ENCODE measurements at places on chromosomes 4 and X. TPM values are rescaled to one million over a fixed set of nuclear protein-coding genes. Genes with fewer than 3 reads are reported as not detected.
A peak's percentile ranks its signal among the peaks of the same experiment; 100 is the strongest.

- H3K27me3 ChIP-seq: peaks cover 9% of the 10 kb centered on the region
- H3K36me3 ChIP-seq: no peaks in the 10 kb centered on the region
- DNase-seq: no peak
Measured at GRCh38 chr4:8261851-8262535, 7.6 kb upstream of the HTRA3 start.

GRCh38 chr4:67071641-67072040, 473.7 kb downstream of the CENPC start:
- H3K4me1 ChIP-seq: peaks cover 8% of the 10 kb centered on the region
- no peak for DNase-seq
- H3K27ac ChIP-seq: no peak overlapping the region
- H3K4me3 ChIP-seq: no peak overlapping the region

- no peak for DNase-seq
- no peak overlapping the region for H3K27ac ChIP-seq
- H3K4me3 ChIP-seq: no peak overlapping the region
- no peaks in the 10 kb centered on the region for H3K27me3 ChIP-seq
- H3K36me3 ChIP-seq: no peaks in the 10 kb centered on the region
Measured at GRCh38 chrX:79182616-79183015, 38.1 kb downstream of the GPR174 start.

DNA sequence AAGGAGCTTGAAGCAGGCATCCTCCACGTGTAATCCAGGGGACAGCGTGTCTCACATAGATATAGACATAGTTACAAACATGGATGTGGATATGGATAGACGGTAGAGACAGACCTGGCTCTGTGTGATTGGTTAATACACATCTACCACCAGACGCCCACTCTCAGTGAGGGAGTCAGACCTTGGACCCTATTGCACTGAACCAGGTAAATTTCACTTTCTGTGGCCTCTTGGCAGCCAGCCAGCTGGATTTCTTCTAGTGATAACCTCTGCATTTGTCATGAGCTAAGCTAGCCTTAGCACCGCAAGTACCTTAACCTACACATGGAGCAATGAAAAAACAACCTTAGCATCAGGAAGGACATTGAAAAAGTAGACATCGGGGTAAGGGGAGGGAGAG, 79.2 kb upstream of the ACSL4 start:
- H3K4me1 ChIP-seq: no peaks in the 10 kb centered on the region
- H3K4me3 ChIP-seq: no peak overlapping the region
- DNase-seq: no peak
- H3K27me3 ChIP-seq: no peaks in the 10 kb centered on the region
- no peak overlapping the region for H3K27ac ChIP-seq
- no peaks in the 10 kb centered on the region for H3K36me3 ChIP-seq

- no peaks in the 10 kb centered on the region for H3K36me3 ChIP-seq
- no peak overlapping the region for H3K4me3 ChIP-seq
- H3K4me1 ChIP-seq: no peaks in the 10 kb centered on the region
- H3K27me3 ChIP-seq: no peaks in the 10 kb centered on the region
- no peak for DNase-seq
Measured at GRCh38 chr4:100882661-100883060, 364.8 kb upstream of the EMCN start.

- H3K27ac ChIP-seq: no peak overlapping the region
- DNase-seq: no peak
- H3K4me3 ChIP-seq: no peak overlapping the region
- H3K4me1 ChIP-seq: peaks cover 15% of the 10 kb centered on the region
Measured at GRCh38 chrX:148804579-148805355, 304.4 kb downstream of the AFF2 start.

DNA sequence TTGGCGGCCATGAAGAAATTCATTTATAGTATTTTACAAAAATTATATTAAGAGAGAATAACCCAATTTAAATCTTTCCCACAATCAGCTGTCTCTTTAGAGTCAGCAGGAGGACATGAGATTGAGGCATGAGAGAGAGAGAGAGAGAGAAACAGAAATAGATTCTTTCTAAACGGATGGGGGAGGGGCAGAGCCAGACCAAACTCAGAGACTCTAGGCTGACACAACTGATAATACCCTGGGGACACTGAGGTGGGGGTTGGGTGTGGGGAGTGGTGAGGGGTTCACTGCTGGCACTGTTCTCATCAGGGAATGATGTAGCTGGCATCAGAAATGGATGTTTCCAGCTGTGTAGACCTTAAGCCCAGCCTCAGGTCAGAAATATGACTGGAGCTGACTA, 20.5 kb upstream of the HOPX start:
- peaks cover 4% of the 10 kb centered on the region for H3K27me3 ChIP-seq
- H3K36me3 ChIP-seq: no peaks in the 10 kb centered on the region
- no peak overlapping the region for H3K27ac ChIP-seq

- no peak for DNase-seq
- H3K27me3 ChIP-seq: no peaks in the 10 kb centered on the region
- H3K36me3 ChIP-seq: no peaks in the 10 kb centered on the region
Measured at GRCh38 chrX:89124985-89125384, 378.0 kb downstream of the CPXCR1 start.

- H3K27me3 ChIP-seq: peaks cover 2% of the 10 kb centered on the region
- H3K4me1 ChIP-seq: peaks cover 32% of the 10 kb centered on the region
- peak overlapping the region; percentile 12 for H3K4me3 ChIP-seq
- peak overlapping the region; percentile 6 for H3K27ac ChIP-seq
- DNase-seq: no peak
- H3K36me3 ChIP-seq: no peaks in the 10 kb centered on the region
Measured at GRCh38 chr4:183936047-183936446, 30.9 kb downstream of the STOX2 start.

GRCh38 chr4:8414377-8414776, 26.1 kb downstream of the ACOX3 start:
- H3K4me3 ChIP-seq: no peak overlapping the region
- no peak for DNase-seq
- peaks cover 16% of the 10 kb centered on the region for H3K36me3 ChIP-seq
- H3K4me1 ChIP-seq: peaks cover 25% of the 10 kb centered on the region
- H3K27ac ChIP-seq: no peak overlapping the region
- peaks cover 11% of the 10 kb centered on the region for H3K27me3 ChIP-seq

GRCh38 chr4:143351774-143352451, 15.2 kb downstream of the GAB1 start:
- no peak for DNase-seq
- H3K4me3 ChIP-seq: peak overlapping the region; percentile 73
- H3K27me3 ChIP-seq: no peaks in the 10 kb centered on the region
- H3K4me1 ChIP-seq: peaks cover 56% of the 10 kb centered on the region
- peak overlapping the region; percentile 85 for H3K27ac ChIP-seq
- H3K36me3 ChIP-seq: no peaks in the 10 kb centered on the region

GRCh38 chrX:153700376-153700945, 12.7 kb downstream of the SLC6A8 start:
- H3K4me1 ChIP-seq: peaks cover 1% of the 10 kb centered on the region
- no peak overlapping the region for H3K27ac ChIP-seq

GRCh38 chr4:84503495-84504437, 4.7 kb upstream of the NKX6-1 start:
- no peak overlapping the region for H3K27ac ChIP-seq
- peaks cover 7% of the 10 kb centered on the region for H3K4me1 ChIP-seq
- no peaks in the 10 kb centered on the region for H3K36me3 ChIP-seq
- DNase-seq: no peak
- H3K27me3 ChIP-seq: peaks cover 31% of the 10 kb centered on the region

DNA sequence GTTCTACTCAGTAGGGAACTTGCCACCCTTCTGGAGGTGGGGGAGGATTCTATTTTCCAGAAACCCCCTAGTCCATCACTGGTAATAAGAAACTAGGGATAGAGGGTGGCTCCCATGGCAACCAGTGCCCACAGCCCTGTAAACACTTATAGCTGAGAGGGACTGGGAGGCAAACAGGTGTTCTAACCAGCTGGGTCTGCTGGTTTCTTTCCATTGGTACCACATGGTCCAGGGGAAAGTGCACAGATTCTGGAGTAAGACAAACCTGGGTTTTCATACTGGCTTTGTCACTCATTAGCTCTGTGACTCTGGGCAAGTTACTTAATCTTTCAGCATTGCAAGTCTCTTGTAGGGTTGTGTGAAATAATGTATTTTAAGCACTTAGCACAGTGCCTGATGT, 26.9 kb downstream of the IGSF1 start:
- no peak overlapping the region for H3K4me3 ChIP-seq
- no peak overlapping the region for H3K27ac ChIP-seq
- H3K27me3 ChIP-seq: peaks cover 2% of the 10 kb centered on the region
- H3K36me3 ChIP-seq: no peaks in the 10 kb centered on the region
- peaks cover 2% of the 10 kb centered on the region for H3K4me1 ChIP-seq

GRCh38 chr4:77927991-77928925, 65.6 kb downstream of the MRPL1 start:
- H3K36me3 ChIP-seq: no peaks in the 10 kb centered on the region
- no peak overlapping the region for H3K27ac ChIP-seq
- H3K4me3 ChIP-seq: no peak overlapping the region
- no peak for DNase-seq
- H3K27me3 ChIP-seq: no peaks in the 10 kb centered on the region

DNA sequence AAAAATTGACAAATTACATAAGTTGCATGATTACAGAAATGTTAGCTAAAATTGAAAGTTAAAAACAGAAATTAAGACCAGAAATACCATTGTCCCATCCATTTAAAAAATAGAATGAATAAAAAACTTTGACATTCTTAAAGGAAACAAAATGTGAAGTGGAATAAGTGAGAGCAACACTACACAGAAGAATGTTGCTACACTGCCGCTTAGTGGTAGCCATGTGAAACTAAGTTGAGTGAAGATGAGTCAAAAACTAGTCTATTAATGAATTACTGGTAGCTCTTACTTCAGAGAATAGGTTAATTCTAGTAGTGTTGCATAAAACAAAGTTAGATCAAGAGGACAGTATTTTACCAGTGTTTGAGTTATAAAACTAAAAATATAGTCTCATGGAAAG, 571.0 kb upstream of the KLHL4 start:
- no peaks in the 10 kb centered on the region for H3K36me3 ChIP-seq
- H3K27me3 ChIP-seq: no peaks in the 10 kb centered on the region
- no peak overlapping the region for H3K4me3 ChIP-seq

GRCh38 chrX:41607264-41607832, 81.4 kb upstream of the GPR34 start:
- peaks cover 9% of the 10 kb centered on the region for H3K4me1 ChIP-seq
- H3K27ac ChIP-seq: no peak overlapping the region
- peaks cover 2% of the 10 kb centered on the region for H3K27me3 ChIP-seq
- H3K36me3 ChIP-seq: no peaks in the 10 kb centered on the region
- no peak overlapping the region for H3K4me3 ChIP-seq

- no peak overlapping the region for H3K27ac ChIP-seq
- peak; percentile 69 for DNase-seq
- peaks cover 7% of the 10 kb centered on the region for H3K36me3 ChIP-seq
Measured at GRCh38 chr4:122577808-122578781, 42.8 kb downstream of the IL21 start.

DNA sequence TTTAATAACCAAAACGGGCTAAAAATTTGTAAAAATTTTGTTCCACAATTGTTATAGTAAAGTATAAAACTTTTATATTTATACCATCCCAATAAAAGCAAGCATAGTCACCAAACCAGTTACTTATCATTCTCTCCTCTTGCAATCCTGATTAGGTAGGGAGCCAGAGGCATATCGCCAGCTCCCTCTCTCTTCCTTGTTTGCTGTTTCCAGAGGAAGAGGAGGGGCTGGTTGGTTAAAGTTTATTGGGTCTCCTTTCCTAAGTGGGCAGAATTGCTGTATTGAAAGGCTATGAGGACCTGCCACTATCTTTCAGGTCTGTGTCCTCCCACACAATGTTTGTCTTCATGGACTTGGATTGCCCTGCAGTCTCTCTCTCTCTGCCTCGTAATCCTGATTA, 29.6 kb upstream of the BBS12 start:
- H3K4me3 ChIP-seq: no peak overlapping the region
- no peaks in the 10 kb centered on the region for H3K36me3 ChIP-seq
- H3K27me3 ChIP-seq: peaks cover 4% of the 10 kb centered on the region
- DNase-seq: no peak
- H3K4me1 ChIP-seq: no peaks in the 10 kb centered on the region

DNA sequence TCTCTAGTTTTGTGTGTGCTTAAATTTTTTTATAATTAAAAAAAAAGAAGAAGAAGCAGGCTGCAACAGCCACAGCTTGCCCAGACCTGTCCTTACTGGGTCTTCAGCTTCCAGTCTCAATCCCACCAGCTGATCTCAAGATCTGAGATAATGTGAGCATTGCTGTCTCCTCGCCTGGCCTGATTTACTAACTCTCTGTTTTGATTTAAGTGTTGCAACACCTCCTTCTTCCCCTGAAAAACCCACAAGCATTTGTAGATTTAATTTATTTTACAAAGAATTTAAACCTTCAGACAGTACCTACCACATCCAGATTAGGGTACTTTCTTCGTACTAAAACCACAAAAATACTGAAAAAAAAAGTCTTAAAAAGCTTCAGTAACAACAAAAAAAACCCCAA, 38.0 kb downstream of the FAM241A start:
- DNase-seq: no peak
- H3K4me3 ChIP-seq: no peak overlapping the region
- no peak overlapping the region for H3K27ac ChIP-seq
- no peaks in the 10 kb centered on the region for H3K27me3 ChIP-seq
- H3K36me3 ChIP-seq: no peaks in the 10 kb centered on the region

DNA sequence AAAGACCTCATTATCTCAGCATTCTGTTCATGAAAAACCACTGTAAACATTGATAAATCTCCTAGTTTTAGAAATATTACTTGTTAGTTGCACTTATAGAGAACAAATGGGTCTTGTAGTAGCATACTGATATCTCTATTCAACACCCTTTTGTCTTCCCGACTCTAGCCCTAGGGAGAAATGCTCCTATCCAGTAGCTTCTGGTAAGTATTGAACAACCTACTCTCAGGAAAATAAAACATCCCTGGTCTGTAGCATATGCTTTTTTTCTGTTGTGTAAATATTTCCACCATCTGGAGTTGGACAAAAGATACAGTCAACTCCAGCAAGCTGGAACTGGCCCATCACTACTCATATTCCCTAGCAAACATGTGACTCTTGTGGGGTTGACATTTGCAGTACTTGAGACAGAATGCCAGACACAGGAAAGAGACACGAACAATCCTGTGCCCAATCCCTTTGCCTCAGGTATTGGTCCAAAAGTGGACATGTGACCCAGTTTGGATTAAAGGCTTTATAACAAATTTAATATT, 188.2 kb downstream of the GC start:
- no peaks in the 10 kb centered on the region for H3K36me3 ChIP-seq
- no peaks in the 10 kb centered on the region for H3K4me1 ChIP-seq
- no peaks in the 10 kb centered on the region for H3K27me3 ChIP-seq
- no peak overlapping the region for H3K4me3 ChIP-seq
- DNase-seq: no peak
- H3K27ac ChIP-seq: no peak overlapping the region

DNA sequence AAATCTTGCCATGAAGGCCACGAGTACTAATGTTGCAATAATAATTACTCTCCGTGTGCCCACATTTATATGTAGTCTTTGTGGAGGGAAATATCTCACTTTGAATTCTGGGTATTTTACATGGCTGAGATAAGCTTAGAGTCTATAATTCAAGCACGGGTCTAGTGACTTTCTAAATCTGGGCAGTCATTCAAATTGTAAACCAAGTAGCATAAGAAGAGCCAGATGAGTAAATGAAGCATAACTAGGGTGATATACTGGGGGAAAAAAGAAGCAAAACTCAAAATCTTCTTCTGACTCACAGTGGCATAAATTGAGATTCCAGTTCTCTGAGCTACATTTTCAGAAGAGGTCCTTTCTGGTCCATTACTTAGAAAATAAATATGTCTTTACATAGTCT, 53.0 kb downstream of the MAPK10 start:
- no peak overlapping the region for H3K4me3 ChIP-seq
- H3K27ac ChIP-seq: no peak overlapping the region
- H3K4me1 ChIP-seq: no peaks in the 10 kb centered on the region
- peaks cover 5% of the 10 kb centered on the region for H3K36me3 ChIP-seq
- peaks cover 2% of the 10 kb centered on the region for H3K27me3 ChIP-seq

The CITED1 gene
- 42.7 TPM for total RNA-seq

The L1CAM gene
- 925 TPM for total RNA-seq

The TIGD4 gene
- total RNA-seq: 0.83 TPM

The ADAM29 gene
- total RNA-seq: not detected

The SYNPO2 gene
- total RNA-seq: 2.9 TPM

The PAGE1 gene
- total RNA-seq: not detected

Measured in glutamatergic neuron (in vitro differentiated cells).